GF-D8 (cell line): ENCODE measurements at places on chromosomes 6 and 20.

- DNase-seq: peak; percentile 59
Observed at GRCh38 chr6:43774776-43775534, 4.9 kb downstream of the VEGFA start.

DNA sequence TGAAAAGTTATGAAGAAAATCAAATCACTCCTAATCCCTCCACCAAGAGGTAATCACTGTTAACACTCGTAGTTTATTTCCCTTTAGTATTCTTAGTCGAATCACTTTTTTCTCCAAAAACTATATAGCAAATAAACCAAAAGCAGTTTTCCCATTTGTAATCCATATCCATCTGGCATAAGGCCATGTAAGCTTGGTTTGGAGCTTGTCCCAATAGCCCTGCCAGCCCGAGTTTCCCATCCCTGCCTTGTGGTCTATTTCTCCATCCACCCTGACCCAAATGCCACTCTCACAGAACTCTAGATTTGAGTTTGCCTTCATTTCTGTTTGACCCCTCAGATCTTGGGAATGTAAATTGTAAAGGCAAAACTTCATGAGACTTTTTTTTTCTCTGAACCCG lies 71.8 kb upstream of the DSP start:
- DNase-seq: no peak

GRCh38 chr6:21137700-21138335 lies 455.7 kb upstream of the SOX4 start:
- DNase-seq: no peak

DNA sequence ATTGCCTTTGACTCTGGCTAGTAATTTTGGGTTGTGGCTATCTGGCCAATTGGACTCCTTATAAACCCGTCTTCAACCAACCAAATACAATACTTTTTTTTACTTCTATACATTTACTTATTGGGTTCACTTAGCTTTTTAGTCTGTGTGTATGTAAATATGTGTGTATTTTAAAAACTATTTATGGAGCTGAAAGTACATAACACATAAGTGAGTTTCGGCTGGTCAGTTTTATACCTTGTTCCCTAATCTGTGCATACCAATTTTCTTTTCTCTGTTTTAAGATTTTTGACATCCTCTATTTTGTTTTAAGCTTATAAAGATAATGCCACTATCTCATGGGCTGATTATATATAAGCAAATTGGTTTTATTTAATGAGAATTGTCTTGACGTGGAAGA lies 129.5 kb downstream of the LRRC1 start:
- DNase-seq: no peak

DNA sequence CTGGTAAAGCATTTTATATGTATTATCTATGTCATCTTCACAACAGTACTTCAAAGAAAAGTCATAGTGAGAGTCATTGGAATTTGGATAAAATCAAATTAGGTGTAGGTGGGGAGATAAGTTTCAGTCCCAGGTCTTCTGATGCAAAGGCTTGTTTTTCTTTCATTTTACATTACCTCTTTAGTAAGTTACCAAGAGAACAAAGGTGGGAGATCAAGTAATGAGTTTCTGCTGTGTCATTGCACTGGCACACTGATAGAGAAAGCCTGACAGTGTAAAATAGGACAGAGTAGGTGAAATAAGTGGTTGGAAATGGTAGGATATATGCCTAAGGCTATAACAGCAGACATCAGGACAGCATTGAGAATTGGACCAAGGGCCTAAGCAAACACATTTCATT lies 250.4 kb downstream of the NKAIN2 start:
- no peak for DNase-seq

- DNase-seq: no peak
Observed at GRCh38 chr6:41894366-41895299, 542 bp downstream of the USP49 start.

DNA sequence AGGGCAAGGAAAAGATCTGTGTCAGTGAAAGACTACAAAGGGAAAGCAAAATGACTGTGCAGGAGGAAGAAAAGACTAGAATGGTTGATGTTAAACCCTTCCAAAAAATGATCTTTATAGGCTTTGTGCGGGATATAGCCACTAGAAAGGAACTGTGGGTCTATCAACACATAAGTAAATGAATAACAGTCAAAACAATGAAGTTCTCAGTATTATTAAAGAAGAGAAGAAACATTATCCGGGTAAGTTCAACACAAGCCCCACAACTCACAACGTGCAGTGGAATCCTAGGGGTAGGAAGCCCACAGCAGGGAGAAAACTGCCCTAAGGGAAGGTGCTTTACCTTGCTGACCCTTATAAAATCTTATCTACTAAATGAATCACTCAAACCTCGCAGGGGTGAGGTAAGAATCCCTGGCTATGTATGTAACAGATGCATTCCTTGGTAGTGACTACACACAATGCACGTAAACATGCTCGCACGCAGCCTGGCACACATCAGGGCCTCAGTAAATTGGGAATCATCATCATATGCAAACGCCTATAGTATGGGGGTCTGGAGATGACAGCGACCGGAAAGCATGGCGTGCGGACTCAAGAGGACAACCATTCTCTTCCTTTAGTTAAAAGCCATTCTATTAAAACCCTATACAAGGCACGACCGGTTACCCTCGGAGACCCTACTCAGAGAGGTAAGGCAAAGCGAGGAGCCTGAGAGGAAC lies 11.3 kb downstream of the TFAP2A start:
- no peak for DNase-seq

DNA sequence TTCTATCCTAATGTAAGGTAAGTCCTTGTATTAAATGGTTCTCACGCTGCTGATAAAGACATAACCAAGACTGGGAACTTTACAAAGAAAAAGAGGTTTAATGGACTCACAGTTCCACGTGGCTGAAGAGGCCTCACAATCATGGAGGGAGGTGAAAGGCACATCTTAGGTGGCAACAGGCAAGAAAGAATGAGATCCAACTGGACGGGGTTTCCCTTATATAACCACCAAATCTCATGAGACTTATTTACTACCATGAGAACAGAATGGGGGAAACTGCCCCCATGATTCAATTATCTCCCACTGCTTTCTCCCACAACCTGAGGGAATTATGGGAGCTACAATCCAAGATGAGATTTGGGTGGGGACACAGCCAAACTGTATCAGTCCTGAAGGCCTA lies 136.6 kb downstream of the HTR1B start:
- no peak for DNase-seq

DNA sequence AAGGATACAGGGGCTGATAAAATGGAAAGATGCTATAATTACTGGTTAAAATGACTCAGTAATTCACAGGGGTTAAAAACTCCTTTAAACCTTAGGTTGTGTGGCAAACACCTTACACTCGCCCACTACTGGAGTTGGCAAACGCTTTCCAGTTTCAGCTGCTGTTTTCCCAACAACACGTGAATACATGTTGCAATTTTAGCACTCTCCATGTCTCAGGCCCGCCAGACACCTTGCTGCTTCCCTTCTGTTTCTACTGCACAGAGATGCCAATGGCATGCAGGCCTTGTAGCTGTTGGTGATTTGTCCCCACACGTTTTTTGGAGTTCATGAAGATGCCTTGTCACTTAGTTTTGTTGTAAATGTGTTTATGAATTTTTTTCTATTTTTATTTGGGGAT lies 5.3 kb upstream of the TTPAL start:
- no peak for DNase-seq

DNA sequence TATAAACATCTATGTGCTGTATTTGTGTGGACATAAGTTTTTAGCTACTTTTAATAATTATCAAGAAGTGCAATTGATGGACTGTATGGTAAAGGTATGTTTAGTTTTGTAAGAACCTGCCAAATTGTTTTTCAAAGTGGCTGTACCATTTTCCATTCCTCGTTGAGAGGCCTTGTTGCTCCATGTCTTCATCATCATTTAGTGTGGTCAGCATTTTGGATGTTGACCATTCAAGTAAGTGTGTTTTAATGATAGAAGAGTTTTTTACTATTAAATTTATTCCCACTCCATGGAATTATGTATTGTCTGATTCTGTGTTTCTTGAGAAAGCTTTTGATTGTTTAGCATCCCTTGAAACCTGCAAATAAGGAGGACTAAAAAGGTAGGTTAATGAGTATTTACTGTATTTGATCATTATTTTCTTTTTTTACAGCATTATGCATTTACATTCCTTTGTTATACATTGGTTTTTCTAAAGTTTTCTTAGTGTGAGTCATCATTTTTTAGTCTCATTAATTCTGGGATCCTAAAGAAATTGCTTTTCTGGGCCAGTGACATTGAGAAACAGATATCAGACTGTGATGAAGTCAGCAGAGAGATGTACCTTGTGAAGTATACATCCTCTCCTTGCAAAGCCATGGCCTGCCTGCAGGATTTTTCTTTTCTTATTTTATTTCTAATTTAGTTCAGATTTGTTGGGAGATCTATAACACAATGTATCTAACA lies 312.8 kb upstream of the PTCHD4 start:
- DNase-seq: no peak

DNA sequence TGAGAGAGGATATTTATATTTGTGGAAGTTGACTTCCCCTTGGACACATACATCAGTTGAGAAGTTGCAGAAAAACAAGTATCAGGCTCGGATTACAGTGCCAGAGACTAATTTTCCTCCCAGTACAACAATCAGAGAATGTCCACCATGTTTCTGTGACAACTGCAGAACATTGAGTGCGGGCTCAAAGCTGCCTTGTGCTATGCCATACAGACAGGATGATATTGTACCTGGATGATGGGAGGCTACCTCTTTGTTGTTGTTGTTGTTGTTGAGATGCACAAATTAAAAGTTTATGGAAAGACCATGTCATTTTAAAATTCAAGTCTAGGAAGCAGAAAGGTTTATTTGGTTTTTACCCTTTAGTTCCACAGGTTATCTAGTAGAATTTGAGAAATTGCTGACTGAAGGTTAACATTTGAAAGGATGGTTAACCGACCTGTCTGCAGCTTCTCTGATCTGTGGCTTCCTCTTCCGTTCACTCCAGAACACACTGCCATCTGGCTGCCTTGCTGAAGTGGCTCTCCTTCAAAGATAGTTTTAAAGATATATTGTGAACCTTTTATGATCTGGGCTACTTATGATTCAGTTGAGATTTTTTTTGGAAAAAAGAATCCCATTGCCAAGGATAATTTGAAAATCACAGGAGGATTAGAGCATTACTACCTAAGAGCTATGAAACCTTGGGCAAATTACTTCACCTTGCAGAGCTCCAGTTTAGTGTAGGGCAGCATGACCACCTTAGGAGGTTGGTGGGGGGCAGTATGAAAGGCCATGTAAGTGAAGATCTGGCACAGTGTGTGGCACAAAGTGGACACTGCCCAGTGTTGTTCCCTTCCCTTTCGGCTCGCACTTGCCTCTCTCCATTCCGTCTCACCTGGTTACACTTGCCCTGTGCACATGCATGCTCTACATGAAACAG lies 15.9 kb downstream of the TMEM200A start:
- no peak for DNase-seq

GRCh38 chr20:23526850-23527249 lies 35.9 kb downstream of the CST8 start:
- no peak for DNase-seq

- DNase-seq: no peak
Observed at GRCh38 chr6:162568266-162568665, 159.3 kb downstream of the PRKN start.

DNA sequence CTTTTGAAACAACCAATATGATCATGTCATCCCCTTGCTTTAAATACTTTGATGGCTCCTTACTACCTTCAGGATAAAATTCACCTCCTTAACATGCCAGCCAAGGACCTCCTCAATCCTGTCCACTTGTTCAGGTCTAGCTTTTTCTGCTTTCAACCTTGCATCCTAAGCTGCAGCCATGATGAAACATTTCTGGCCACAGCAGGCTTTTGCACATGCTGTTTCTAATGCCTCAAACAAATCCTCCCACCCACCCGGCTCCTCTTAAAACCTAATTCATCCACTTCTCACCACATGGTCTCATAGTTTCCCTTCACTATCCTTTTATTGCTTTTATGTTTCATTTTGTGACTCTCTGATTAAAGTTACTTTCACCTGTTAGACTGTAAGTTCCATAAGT lies 124.6 kb downstream of the MYB start:
- DNase-seq: no peak
